ENCODE measurements at places on chromosomes 11 and 22.

GRCh38 chr11:14656536-14657457 is 13.2 kb downstream of the PDE3B start:
- DNase-seq = no peak

- no peak for DNase-seq
These were observed 61.2 kb downstream of the GUCY1A2 start for GRCh38 chr11:106957030-106957482.

- DNase-seq = no peak
These were observed 330.4 kb downstream of the BRD1 start for GRCh38 chr22:49497266-49497665.

GRCh38 chr22:19871023-19871844 is 16.6 kb upstream of the GNB1L start:
- DNase-seq = no peak

- no peak for DNase-seq
These were observed 23.0 kb downstream of the MYBPC3 start for GRCh38 chr11:47329431-47329986.

DNA sequence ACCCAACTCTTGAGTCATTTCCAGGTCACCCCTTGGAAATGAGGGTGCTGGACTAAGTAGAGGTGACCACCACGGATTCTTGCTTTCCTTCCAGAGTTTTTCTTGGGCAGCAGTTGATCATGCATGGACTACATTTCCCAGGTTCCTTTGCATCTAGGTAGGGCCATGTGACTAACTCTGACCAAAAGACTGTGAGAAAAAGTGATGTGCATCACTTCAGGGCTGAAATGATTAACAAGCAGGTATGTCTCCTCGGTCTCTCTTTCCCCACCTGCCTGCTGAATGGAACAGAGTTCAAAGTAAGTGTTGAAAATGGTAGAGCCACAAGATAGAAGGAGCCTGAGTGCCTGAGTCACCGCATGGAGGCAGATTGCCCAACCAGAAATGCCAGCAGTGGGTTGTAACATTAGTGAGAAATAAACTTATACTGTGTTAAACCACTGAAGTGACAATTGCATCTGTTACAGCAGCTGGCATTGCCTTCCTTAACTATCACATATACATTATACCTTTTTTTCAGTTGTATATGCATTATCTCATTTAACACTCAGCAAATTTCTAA is 113.5 kb downstream of the MN1 start:
- peak; percentile 3 for DNase-seq

DNA sequence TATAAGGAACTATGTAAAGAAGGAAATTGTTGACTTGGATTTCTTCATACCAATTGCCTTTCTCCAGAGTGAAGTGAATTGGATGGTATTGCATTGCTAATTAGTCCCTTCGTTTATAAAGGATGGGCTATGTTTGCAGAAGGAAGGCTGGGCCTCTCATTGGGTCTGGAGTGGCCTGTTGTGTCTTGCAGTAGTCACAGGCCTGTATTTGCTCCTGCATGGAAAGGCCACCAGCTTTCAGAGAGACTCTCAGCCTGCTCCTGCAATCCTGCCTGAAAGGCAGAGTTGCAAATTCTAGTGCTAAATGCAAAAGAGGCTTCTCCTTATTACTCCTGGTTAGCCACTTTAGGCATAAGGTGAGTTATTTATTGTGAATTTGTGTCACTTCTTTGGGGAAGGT is 103.8 kb downstream of the EXT2 start:
- no peak for DNase-seq
